ENCODE measurements at places on chromosomes 2 and 18.

GRCh38 chr2:240797914-240798313, 22.1 kb downstream of the KIF1A start:
- no peak for DNase-seq

GRCh38 chr18:61703508-61703907, 189.3 kb downstream of the RNF152 start:
- no peak for DNase-seq

GRCh38 chr2:30770816-30771576, 36.2 kb downstream of the CAPN13 start:
- DNase-seq: no peak

GRCh38 chr2:209640358-209640757, 131.3 kb upstream of the UNC80 start:
- no peak for DNase-seq

DNA sequence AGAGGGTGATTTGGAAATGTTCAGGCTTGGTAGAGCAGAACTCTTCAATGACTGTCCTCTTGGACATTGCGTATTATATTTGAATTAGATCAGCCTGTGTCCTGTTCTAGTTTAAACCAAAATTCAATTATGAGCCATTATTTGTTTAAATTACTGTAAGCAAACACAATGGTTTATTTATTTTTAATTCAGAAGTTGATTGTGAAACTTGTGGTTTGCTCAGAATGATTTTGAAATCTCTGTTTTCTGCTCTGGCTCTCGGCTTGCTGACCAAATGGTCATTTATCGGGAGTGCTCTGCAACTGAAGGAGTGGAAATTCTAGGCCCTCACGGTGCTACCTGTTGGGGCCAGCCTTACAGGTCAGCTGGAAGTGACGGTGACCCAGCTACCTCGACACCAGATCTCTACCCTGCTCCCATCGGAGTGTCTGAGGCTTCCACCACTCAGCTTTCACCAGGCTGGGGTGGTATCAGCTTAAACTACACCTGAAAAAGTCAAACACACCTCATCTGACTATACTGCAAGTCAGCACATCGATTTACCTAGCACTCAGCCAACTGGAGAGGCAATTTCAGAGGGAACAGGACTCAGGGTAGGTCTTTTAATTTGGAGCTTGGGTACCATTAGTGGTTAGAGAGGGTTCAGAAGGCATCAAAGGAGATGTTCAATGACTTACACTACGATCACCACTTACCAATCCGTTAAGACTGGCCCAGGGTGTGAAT, 36.8 kb upstream of the GPD2 start:
- no peak for DNase-seq

GRCh38 chr18:51275712-51276476, 78.4 kb upstream of the MEX3C start:
- no peak for DNase-seq

DNA sequence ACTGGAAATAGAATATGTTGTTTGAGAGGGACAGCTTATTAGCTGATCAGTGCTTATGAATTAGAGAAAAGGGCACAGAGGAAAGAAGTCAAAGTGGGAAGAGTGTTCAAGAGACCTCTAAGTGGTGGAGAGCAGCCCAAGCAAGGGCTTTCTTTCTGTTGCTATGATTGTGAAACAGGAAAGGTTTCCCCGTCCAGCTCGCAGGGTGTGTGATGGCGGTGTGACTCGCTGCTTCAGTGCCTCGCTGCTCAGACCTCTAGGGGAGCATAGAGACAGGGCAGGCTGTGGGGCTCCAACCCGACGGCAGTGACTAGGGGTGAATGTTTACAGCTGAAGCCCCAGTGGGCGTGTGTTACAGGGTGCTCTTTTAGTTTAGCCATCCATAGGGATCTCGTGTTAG, 166.5 kb upstream of the COPS8 start:
- no peak for DNase-seq

GRCh38 chr2:47899915-47900816, 6.1 kb downstream of the FBXO11 start:
- DNase-seq: no peak

- DNase-seq: no peak
Observed at GRCh38 chr2:120550282-120550681, 185.4 kb upstream of the GLI2 start.

DNA sequence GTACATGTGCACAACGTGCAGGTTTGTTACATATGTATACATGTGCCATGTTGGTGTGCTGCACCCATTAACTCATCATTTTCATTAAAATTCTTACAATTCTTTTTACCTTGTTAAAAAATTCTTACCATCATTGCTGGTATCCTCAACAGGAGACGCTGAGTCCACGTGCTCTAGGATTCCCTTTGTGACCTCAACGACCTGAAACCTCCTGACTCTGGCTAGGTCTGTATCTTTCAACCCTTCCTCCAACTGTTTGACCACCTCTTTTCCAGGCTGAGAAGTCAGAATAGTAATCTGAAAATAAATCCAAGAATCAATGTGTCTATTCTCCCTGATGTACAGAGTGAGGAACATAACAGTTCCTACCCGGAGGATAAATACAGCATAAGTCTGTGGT, 41.2 kb downstream of the M1AP start:
- DNase-seq: no peak

- no peak for DNase-seq
Observed at GRCh38 chr2:95344656-95345055, 47.5 kb downstream of the KCNIP3 start.

DNA sequence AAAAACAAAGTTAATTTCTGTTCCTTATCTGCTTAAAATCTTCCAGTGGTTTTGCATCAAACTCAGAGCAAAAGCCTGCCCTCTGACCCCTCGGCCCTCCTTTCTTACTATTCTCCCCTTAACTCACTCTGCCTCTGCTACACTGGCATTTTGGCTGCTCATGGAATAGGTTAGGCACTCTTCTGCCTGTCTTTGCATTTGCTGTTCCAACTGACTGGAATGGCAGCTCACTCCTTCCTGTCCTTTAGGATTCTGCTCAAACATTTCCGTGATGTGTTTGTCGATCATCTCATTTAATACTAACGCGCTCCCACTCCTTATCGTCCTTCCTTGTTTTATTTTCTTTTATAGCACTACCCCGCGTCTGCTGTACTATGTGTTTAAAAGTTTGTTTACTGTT, 815 bp downstream of the CEBPZ start:
- DNase-seq: peak; percentile 17

DNA sequence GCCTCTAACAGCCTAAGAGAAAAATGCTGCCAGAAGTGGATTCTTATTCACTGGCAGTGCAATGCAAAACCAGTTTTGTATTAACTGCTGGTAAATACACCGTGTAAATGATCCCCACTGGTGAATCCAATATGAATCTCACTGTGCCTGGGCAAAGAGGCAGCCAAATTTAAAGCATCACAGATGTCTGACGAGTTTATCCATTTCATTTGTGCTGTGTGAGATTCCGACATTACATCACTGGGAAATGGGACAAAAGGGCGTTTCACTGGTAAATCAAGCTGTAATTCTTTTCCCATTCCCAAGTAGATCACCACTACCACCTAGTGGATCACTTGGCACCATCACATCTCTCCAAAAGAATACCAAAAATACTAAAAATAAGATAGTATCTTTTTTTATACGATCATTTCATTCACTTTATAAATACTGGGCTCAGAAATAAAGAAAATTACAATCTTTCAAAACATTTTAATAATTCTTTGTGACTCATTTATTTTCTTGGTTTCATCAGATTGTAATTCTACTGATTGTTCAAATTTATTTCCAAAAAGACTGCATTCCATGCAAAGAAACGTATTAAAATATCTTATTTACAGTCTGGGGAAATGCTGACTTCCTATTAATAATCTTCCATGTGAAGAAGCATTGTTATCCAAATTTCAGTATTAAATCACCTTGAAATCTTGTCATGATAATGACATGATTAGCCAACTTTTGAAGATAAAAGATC, 125.6 kb downstream of the GRB14 start:
- DNase-seq: peak; percentile 5

DNA sequence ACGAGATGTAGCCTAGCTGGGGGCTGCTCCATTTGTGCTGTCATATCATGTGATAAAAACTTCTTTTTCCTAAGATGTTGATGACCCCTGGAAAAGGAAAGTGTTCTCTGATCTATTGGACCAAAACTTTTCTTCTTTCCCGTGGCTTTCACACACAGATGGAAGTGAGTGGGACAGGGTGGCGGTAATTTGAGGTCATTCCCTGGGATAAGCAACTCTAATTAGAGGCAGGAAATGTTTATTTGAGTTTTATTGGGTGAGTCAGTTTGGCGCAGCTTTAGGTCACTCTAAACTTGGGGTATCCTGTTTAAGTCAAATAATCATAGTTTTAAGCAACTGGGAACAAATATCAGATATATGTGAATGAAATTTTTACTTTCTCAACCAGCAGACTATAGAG, 221.0 kb upstream of the EPAS1 start:
- no peak for DNase-seq

DNA sequence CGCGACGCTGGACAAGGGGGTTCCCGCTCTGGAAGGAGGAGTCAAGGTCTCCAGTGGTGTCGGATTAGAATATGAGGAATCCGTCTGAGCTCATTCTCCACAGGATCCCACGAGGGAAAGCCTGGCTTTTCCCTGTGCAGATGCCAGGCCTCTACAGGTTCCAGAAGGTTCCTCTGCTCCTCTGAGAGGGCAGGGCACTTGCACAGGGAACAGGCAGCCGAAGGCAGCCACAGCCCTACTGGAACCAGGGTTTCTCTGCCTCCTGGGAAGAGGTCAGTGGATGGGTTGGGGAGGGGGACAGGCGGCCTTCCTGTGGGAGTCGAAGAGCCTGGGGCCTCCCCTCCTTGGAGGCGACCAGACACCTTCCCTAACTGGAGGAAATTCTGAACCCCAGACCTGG, 1.7 kb upstream of the AQP12A start:
- DNase-seq: no peak

- DNase-seq: no peak
Observed at GRCh38 chr2:235234736-235235135, 259.1 kb upstream of the AGAP1 start.

DNA sequence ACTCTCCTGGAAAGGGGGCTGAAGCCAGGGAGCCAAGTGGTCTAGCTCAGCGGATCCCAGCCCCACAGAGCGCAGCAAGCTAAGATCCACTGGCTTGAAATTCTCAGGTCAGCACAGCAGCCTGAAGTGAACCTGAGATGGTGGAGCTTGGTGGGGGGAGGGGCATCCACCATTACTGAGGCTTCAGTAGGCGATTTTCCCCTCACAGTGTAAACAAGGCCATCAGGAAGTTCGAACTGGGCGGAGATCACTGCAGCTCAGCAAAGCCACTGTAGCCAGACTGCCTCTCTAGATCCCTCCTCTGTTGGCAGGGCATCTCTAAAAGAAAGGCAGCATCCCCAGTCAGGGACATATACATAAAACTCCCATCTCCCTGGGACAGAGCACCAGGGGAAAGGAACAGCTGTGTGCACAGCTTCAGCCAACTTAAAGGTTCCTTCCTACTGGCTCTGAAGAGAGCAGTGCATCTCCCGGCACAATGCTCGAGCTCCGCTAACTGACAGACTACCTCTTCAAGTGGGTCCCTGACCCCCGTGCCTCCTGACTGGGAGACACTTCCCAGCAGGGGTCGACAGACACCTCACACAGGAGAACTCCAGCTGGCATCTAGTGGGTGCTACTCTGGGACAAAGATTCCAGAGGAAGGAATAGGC, 282.3 kb upstream of the EPC2 start:
- no peak for DNase-seq

- DNase-seq: no peak
Observed at GRCh38 chr2:45867349-45867748, 215.9 kb downstream of the PRKCE start.

DNA sequence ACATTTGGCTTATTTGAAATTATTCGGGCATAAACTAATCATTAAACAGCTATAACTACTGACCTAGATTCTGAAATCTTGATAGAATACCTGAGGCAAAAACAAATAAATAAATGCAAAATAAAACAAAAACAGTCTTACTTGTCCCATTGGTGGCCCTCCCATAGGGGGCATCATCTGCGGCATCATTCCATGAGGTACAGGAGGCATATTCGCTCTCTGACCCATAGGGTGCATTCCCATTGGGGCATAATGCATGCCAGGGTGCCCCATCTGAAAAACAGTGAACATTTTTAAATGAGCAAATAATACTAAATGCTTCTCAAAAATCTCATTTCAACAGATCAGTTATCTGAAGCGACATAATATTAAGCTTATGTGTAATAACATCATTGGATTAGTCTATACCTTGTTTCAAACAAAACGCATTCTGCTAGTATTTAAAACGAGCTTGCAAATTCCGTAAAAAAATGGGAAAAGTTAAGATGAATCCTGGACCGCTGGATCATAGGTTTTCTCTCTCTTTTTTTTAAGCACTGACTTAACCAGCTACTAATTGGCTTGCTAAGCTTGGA, 1.3 kb downstream of the PRPF40A start:
- DNase-seq: no peak

DNA sequence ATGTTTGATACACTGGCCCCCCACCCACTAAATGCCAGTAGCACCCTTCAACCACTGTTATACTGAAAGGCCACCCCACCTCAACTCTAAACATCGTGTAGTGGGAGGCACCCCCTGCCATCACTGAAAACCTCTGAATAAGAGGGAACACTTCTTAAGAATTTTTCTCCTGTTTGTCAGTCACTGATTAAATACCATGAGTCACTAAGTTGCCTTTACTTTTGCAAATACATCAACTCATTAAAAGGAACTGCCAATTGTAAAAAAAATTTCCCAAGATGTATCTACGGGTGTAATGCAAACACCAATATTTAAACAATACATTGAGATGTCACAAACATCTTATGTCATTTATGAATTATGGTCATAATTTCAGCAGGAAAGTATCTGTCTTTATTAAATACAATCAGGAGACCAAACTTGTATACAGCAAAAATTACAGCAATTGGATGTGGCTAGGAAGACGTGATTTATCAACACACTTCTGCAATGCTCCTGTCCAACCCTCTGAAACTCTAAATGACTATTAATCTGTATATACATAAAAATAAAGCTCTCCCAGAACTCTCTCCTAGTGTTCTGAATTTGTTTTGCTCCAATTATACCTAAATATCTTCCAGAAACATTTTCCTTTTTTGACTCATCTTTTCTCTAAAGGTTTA, 144.1 kb upstream of the STK17B start:
- no peak for DNase-seq

GRCh38 chr18:62209046-62209445, 22.0 kb downstream of the RELCH start:
- DNase-seq: no peak

GRCh38 chr2:60422826-60423483, 130.5 kb downstream of the BCL11A start:
- no peak for DNase-seq

GRCh38 chr2:232655392-232655791, 22.0 kb downstream of the EFHD1 start:
- DNase-seq: no peak

DNA sequence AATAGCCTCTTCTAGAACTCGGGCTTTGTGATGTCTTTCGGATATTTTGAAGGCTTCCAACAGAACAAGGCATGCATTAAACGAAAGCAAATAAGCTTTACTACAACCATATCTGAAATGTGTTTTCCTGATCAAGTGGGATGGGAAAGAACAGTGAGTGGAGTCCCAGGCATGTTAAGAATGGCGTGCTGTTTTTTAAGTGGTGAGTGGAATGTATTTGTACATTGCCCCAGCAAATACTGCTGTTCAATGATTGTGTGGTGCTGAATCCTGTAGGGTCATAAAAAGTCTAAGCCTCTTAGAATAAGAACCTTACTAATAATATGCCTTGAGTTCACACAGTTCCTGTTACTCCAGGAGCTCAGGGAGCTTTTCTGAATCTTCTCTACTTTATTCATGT, 52.5 kb downstream of the POMC start:
- DNase-seq: no peak

Measured in left renal cortex interstitium (tissue), 4 donors.